ENCODE measurements at places on chromosomes 5 and 9. TPM values are rescaled to one million over a fixed set of nuclear protein-coding genes. Genes with fewer than 3 reads are reported as not detected.

CKMT2 gene
- total RNA-seq, result not detected

RXRA gene
- total RNA-seq, result 21.4 TPM

GARNL3 gene
- 2.5 TPM for total RNA-seq

OR1Q1 gene
- total RNA-seq, result not detected

TAF11L10 gene
- 0.53 TPM for total RNA-seq

FOXD4 gene
- 1.0 TPM for total RNA-seq

FOXD1 gene
- total RNA-seq, result 0.40 TPM

FGD3 gene
- total RNA-seq, result 0.76 TPM
